Fibroblast of the aortic adventitia (primary cell): ENCODE measurements at places on chromosomes 3 and 15. TPM values are rescaled to one million over a fixed set of nuclear protein-coding genes. Genes with fewer than 3 reads are reported as not detected.

TIMP4 gene
- 4.3 and 12.3 TPM in 2 replicates for total RNA-seq

SERPINI2 gene
- not detected in 2 replicates for total RNA-seq

SEMA3B gene
- 9.7 and 110 TPM in 2 replicates for total RNA-seq

RNU5B-1 gene
- not detected in 2 replicates for total RNA-seq

ST3GAL6 gene
- 2.3 and 3.5 TPM in 2 replicates for total RNA-seq

TLR9 gene
- total RNA-seq = not detected in 2 replicates

SLC27A2 gene
- not detected in 2 replicates for total RNA-seq

GOLGA6L6 gene
- total RNA-seq = not detected in 2 replicates

CHAC1 gene
- 4.7 and 11.4 TPM in 2 replicates for total RNA-seq

APOD gene
- 2.9 and 33.3 TPM in 2 replicates for total RNA-seq

AGBL1 gene
- total RNA-seq = not detected in 2 replicates

UBP1 gene
- 40.1 and 48.3 TPM in 2 replicates for total RNA-seq

SKOR1 gene
- total RNA-seq = 0.08 and 0.09 TPM in 2 replicates

GOLGA6B gene
- total RNA-seq = not detected in 2 replicates

CALML4 gene
- 2.6 and 2.7 TPM in 2 replicates for total RNA-seq

COL7A1 gene
- total RNA-seq = 8.6 and 10.2 TPM in 2 replicates

DNA sequence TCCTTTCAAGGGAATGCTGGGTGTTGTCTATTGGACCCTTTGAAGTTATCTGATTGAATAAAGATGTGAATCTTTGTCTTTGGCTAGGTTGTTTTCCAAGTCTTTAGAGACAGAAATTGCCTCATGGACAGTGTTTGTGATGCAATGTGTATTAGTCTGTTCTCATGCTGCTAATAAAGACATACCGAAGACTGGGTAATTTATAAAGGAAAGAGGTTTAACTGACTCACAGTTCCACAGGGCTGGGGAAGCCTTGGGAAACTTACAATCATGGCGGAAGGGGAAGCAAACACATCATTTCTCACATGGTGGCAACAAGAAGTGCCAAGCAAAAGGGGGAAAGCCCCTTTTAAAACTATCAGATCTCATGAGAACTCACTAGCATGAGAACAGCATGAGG is 88.8 kb upstream of the PLXND1 start:
- peak; percentile 56 for DNase-seq

- DNase-seq = no peak
Measured at GRCh38 chr3:157059181-157059580, 100.8 kb downstream of the CCNL1 start.

- no peak for DNase-seq
Measured at GRCh38 chr3:162103808-162104207, 607.2 kb downstream of the OTOL1 start.

GRCh38 chr15:90642464-90643300 is 74.5 kb upstream of the BLM start:
- DNase-seq = no peak

DNA sequence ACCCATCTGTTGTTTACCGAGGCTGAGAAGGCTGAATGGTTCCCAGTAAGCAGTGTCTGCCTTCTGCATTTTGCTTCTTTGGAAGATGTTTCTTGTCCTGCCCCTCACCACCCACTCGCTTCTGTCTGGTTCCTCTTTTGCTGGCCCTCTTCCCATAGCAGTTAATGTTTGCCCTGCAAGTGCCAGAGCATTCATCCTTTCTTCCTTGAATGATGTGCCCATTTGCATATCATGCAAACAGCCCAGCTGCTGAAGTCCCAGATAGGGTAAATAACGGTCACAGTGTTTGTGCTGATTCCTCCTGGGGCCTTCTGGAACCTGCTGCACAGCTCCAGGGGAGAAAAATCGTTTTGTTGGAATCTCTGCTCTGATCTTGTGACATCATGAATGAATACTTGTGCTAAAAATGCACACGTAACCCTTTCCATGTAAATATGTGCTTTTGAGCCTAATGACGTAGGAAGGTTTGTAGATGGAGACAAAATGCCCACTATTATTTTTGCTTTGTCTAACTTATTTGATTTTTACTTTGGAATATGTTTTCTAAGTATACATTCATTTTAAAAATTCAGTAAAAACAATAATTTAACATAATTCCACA is 381.0 kb downstream of the SOX2 start:
- DNase-seq = no peak

GRCh38 chr3:65030847-65031463 is 343.2 kb upstream of the ADAMTS9 start:
- DNase-seq = peak; percentile 24

- peak; percentile 5 for DNase-seq
Measured at GRCh38 chr15:27730868-27731267, 368.2 kb downstream of the OCA2 start.

GRCh38 chr3:12049675-12050074 is 45.5 kb downstream of the SYN2 start:
- peak; percentile 28 for DNase-seq

- no peak for DNase-seq
Measured at GRCh38 chr3:34419801-34420200, 621.4 kb downstream of the PDCD6IP start.

GRCh38 chr15:39593071-39593655 is 12.3 kb downstream of the THBS1 start:
- peak; percentile 19 for DNase-seq

DNA sequence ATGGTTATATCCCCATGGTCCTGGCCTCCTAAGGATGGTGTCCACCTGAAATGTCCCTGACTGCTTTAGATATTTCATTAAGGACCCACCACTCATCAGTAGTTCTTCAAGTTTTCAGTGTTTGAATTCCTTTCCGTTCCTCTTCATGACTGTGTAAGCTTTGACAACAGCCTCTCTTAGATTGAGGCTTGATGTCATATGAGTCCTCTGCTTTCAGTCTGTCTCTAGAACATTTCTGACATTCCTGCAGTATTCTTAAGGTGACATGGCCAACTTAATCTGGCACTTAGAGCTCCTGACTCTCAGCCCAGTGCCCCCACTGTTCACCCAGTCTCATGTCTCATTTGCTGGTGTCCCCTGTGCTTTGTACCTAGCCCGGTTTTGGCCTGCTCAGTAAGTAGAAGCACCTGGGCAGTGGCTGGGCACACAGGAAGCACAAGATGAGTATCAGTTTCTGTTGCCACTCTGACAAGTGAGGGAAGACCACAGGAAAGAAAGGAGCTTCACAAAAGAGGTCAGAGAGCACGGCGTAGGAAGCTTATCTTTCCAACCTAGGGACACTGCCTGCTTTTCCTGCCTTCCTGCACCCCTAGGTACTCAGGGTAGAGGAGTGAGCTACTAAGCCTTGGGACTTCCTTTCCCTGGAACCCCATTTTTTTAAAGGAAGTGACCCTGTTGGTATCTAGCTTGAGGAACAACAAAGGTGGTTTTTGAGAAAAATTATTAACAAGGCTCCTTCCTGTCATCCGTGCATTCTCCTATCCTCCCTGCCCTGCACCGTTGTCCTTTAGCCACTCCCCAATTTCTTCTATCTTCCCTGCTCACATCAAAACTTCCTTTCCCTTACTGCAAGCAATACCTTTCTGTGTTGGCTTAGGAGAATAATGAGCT is 103.1 kb downstream of the KLHL25 start:
- DNase-seq = no peak

- DNase-seq = no peak
Measured at GRCh38 chr3:152457500-152458375, 189.0 kb downstream of the MBNL1 start.

DNA sequence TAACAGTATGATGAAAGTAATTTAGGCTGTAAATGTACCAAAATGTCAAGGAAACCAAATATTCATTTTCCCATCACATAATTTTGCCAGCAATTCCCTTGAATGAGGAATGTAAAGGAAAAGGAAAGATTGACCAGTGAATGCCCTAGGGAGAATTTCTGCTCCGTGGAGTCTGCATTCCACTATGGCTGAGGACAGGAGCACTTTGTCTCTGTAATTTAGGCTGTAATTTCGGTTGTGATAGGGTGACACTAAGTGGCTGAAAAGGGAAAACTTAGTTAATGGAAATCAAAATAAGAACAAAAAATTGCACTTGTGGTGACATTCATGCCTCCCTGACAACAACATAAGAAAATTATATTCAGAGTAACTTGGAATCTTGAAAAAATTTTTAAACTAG is 8.3 kb upstream of the TMEM207 start:
- DNase-seq = peak; percentile 17

DNA sequence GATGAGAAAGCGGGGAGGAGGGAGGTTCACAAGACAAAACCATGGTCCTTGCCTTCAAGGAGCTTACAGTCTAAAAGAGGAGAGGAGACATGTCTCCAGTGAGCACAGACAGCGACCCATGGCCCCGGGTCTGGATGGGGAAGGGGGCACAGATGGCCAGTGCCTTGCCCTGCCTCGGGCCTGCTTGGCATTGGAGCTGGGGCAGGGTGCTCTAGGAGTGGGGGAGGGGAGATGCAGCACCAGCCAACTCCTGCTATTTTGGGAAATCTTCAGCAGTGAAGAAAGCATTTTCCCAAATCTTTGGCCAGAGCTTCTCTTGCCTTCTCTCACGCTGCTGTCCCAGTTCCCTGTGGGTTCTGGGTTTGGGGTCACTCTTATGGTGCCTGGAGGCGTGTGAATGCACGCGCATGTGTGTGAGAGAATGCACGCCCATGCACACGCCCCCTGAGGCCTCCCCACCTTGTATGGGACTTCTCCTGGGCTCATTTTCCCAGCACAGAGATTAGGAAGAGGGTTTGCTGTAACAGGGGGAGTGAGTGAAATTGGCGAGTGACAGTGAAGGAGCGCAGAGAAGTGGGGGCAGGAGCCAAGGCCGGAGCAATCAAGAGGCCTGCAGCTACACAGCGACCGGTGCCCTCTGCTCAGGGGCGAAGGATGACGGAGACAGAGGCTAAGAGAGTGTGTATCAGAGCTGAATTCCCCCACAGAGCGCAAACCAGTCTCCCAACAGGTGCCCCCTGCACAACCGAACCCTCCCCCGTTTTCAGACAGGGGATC is 71.5 kb downstream of the SEMA5B start:
- no peak for DNase-seq

DNA sequence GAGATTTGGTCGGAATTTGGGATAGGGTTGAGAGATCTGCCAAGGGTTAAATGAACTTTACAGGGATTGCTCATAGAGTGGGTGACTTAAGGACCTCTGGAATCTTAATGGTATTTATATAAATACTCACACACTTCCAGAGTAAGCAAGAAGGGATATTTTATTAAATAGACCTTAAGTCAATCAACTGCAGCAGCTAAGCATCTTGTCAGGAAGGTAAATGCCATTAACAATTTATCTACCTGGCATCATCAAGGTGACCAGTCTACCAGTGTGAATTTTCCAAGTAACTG is 123.9 kb downstream of the FEZF2 start:
- no peak for DNase-seq

- no peak for DNase-seq
Measured at GRCh38 chr3:50487181-50487580, 16.3 kb downstream of the CACNA2D2 start.
